ENCODE measurements at places on chromosomes 16 and 17.
A peak's percentile ranks its signal among the peaks of the same experiment; 100 is the strongest.

GRCh38 chr17:15238676-15239422 is 26.3 kb downstream of the PMP22 start:
- DNase-seq, result no peak

DNA sequence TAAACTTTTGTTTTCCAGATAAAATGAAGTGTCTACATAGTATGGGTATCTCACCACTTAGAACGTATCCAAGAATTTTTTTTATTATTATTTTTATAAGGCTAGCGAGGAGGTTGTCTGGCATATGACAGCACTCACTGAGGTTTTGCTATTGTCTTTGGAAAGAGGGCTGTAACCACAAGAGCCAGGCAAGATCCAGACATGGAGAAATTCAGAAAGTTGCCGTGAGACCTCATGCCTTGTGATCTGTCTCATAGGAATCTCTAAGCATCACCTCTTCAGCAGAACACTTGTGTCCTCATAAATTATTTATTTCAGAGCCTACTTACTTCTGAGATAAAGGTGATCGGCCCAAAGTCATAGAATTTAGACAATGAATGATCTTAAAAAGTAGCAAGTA is 410.8 kb downstream of the CDH11 start:
- no peak for DNase-seq

- no peak for DNase-seq
These were observed 26.4 kb downstream of the ADCY9 start for GRCh38 chr16:4089811-4090301.

DNA sequence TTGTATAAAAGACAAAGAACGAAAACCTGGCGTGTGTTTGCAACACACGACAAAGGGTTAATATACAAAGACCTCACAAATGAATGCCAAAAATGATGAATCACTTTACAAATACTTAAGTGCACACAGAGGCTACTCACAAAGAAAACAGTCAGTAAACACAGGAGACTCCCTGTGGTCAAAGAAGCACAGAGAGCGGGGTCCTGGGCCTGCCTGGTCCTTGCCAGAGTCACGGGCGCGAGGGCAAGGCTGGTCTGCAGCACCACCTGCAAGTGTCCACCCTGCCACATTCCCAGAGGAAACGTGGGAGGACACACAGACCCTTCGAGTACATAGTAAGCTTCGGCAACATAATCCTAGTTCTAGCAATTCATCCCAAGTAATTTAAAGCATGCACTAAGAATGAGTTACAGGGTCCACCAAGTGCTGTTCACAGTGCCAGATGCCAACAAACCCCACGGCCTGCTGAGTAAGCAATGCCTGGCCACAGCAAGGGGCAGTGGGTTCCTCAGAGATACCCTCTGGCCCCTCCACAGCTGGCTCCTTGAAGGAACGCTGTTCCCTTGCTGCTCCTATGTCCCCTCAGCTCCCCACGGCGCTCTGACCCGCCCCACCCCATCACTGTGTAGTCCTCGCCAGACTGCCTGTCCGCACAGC is 24.6 kb upstream of the FAAP100 start:
- DNase-seq, result peak; percentile 52
